ENCODE measurements at places on chromosomes 16 and 17.

DNA sequence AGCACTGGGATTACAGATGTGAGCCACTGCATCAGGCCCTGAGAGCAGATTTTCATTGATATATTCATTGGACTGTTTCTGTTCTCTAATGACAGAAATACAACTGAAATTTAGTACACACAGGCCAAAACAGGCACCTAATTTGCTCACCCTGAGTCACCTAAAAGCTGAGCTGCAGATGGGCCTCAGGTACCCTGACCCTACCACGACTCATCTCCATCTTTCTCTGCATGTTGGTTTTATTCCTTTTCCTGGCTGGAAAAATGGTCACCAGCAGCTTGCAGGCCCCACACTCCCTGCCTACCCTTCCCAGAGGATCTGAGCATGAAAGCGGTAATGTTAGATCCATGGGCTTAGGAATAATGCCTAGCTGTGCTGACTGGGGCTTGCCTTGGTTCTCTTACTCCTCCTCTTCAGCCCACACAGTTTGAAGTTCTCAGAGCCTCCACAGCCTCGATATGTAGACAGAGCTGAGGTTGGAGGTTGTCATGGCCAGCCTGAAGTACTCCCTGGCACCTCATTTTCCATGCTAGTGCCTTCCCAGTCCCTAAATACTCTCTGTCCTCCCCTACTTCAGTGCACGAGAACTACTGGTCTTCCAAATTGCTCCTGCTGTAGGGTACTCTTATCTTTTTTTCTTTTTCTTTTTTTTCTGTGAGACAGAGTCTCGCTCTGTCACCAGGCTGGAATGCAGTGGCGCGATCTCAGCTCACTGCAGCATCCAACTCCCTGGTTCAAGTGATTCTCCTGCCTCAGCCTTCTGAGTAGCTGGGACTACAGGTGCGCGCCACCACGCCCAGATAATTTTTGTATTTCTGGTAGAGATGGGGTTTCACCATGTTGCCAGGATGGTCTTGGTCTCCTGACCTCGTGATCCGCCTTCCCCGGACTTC lies 51.1 kb downstream of the CENPV start:
- no peak for DNase-seq

- DNase-seq: no peak
Measured at GRCh38 chr17:82200743-82201497, 11.7 kb downstream of the CCDC57 start.

GRCh38 chr17:81022344-81022676 lies 12.6 kb upstream of the BAIAP2 start:
- DNase-seq: no peak

GRCh38 chr17:78239489-78239931 lies 8.1 kb downstream of the TMEM235 start:
- no peak for DNase-seq

DNA sequence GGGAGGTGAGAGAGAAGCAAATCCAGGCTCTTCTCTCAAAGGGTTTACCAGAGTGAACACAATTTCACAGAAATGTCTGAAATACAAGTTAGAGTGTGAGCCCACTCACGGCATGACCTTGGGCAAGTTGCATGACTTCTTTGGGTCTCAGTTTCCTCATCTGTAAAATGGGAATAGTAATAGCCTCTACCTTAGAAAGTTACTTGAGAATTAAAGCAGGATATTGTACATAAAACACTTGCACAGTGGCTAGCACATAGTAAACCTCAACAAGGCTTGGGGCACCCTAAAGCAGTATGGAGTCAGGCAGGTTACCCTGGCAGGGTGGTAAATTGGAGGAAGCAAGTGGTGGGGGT lies 13.2 kb upstream of the RNF222 start:
- no peak for DNase-seq

GRCh38 chr17:5418858-5419355 lies 555 bp downstream of the NUP88 start:
- DNase-seq: no peak

DNA sequence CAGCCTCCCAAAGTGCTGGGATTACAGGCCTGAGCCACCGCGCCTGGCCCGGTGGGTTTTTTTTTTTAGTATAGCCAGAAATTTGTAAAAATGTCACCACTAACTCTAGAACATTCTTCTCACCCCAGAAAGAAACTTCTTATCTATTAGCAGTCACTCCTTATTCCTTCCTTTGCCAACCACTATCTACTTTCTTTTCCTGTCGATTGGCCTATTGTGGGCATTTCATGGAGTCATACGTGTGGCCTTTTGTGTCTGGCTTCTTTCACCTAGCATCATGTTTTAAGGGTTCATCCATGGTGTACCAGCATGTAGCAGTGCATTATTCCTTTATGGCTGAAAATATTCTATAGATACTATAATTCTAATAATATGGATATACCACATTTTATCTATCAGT lies 3.6 kb downstream of the CYB5D2 start:
- no peak for DNase-seq

GRCh38 chr17:57674894-57675293 lies 70.2 kb downstream of the CCDC182 start:
- no peak for DNase-seq

GRCh38 chr17:8712698-8713097 lies 31.9 kb downstream of the CCDC42 start:
- DNase-seq: no peak

- DNase-seq: no peak
Measured at GRCh38 chr17:66686601-66687000, 148.3 kb upstream of the CACNG5 start.

All from cortex of kidney (tissue), 1 donor.